AG09319 (cell line): ENCODE measurements at places on chromosomes 13 and 19.

DNA sequence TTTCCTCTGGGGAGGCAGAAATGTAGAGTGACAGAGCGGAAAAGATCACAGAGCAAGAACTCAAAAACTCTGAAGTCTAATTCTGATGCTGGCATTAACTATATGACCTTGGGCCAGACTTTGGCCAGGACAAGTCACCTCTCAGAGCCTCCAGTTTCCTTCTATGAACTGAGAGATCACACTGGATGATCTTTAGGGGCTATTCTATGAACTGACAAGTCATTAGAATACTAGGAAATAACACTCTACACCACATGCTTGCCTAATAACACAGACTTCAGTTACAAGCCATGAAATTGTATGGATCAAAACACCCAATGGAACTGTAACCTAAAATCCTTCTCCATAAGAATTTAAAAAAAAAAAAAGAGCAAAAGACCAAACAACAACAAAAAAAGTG lies 16.9 kb downstream of the SLC25A30 start:
- no peak for DNase-seq

- no peak for DNase-seq
These were observed 7.7 kb downstream of the PLEKHF1 start for GRCh38 chr19:29672933-29673336.

GRCh38 chr19:33465834-33466233 lies 55.8 kb downstream of the PEPD start:
- DNase-seq, result no peak

- DNase-seq, result peak; percentile 23
These were observed 403.8 kb downstream of the SLITRK5 start for GRCh38 chr13:88074794-88075510.
